ENCODE measurements at places on chromosomes 7 and 10. TPM values are rescaled to one million over a fixed set of nuclear protein-coding genes. Genes with fewer than 3 reads are reported as not detected.

Gene LMOD2
- polyA plus RNA-seq: not detected

Gene MRLN
- polyA plus RNA-seq: not detected

Gene NKX2-3
- not detected for polyA plus RNA-seq

Gene PRSS37
- polyA plus RNA-seq: not detected

Data from IgD-negative memory B cell (primary cell).